ENCODE measurements at places on chromosomes 1 and 21. TPM values are rescaled to one million over a fixed set of nuclear protein-coding genes. Genes with fewer than 3 reads are reported as not detected.

- no peaks in the 10 kb centered on the region for H3K36me3 ChIP-seq
- no peaks in the 10 kb centered on the region for H3K27me3 ChIP-seq
- peak overlapping the region; percentile 89 for H3K27ac ChIP-seq
- peak overlapping the region; percentile 44 for H3K4me3 ChIP-seq
These were observed 1.5 kb upstream of the MXRA8 start for GRCh38 chr1:1359664-1360468.

ADGRB2 gene
- 11.9 TPM for total RNA-seq

DNA sequence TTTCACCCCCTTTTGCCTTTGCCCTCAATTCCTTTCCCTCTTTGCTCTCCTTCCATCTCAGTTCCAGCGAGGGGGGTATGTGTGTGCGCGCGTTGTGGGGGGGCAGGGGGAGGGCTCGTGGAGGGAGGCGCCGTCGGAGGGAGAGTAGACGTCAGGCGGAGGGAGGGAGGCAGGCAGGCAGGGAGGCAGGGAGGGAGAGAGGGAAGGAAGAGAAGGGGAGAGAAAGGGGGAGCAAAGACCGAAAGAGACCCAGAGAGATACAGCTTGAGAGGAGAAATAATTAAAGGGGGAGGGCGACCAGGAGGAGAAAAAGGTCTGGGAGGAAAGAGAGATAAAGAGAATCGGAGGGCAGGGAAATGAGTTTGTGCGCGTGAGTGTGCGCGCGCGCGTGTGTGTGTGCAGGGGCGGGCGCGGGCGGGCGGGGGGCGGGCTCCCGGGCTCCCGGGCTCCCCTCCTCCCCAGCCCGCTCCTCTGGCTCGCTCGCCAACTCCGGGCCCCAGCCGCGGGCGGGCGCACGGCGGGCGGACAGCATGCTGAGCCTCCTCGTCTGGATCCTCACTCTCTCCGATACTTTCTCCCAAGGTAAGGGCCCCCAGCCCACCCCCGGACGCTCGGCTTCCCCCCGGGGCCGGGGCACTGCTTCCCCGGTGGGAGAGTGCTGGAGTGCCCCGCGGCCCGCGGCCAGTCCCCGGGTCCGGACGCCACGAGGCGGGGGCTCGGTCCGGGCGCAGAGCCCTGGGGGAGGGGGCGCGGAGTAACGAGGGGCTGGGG lies at the start of gene KIRREL1:
Gene KIRREL1, plus strand, starts transcription at position 499 of the 771 bp plus-strand sequence. Its CDS starts 32 bp downstream, at position 531.
- peaks cover 57% of the 10 kb centered on the region for H3K4me1 ChIP-seq
- H3K27ac ChIP-seq = peak within 1 kb of the TSS; percentile 92
- no peaks in the 10 kb centered on the region for H3K36me3 ChIP-seq
- peaks cover 6% of the 10 kb centered on the region for H3K27me3 ChIP-seq

PALMD gene
- total RNA-seq = 16.5 TPM

KCTD3 gene
- total RNA-seq = 35.6 TPM

GRCh38 chr1:103761896-103762295 lies 12.2 kb downstream of the AMY1C start:
- H3K4me3 ChIP-seq = no peak overlapping the region
- H3K36me3 ChIP-seq = no peaks in the 10 kb centered on the region
- no peaks in the 10 kb centered on the region for H3K4me1 ChIP-seq
- no peak overlapping the region for H3K27ac ChIP-seq
- H3K27me3 ChIP-seq = peaks cover 3% of the 10 kb centered on the region
- DNase-seq = no peak

FALEC gene
- total RNA-seq = not detected

DNA sequence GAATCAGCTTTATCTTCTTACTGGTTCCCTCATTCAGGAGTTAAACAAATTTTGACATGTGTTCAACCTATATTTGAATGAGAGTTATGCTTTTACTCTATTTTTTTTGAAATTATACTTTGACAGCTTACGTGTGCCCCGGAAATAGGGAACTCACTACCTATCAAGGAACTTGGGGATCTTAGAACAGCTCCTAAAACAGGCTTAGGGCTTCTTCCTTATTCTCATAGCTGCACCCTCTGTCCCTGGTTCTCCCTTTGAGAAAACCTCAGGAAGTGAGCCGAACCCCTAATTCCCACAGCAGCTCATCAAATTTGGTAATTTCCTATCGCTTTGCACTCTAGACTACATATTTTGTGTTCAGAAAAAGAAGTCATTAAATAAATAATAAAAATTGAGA lies 81.2 kb upstream of the RUNX3 start:
- H3K27ac ChIP-seq = no peak overlapping the region
- peaks cover 38% of the 10 kb centered on the region for H3K4me1 ChIP-seq
- no peak for DNase-seq
- no peak overlapping the region for H3K4me3 ChIP-seq
- H3K27me3 ChIP-seq = peaks cover 6% of the 10 kb centered on the region
- H3K36me3 ChIP-seq = no peaks in the 10 kb centered on the region
